Effector CD8-positive, alpha-beta T cell (primary cell): ENCODE measurements at places on chromosomes 5 and 9.

DNA sequence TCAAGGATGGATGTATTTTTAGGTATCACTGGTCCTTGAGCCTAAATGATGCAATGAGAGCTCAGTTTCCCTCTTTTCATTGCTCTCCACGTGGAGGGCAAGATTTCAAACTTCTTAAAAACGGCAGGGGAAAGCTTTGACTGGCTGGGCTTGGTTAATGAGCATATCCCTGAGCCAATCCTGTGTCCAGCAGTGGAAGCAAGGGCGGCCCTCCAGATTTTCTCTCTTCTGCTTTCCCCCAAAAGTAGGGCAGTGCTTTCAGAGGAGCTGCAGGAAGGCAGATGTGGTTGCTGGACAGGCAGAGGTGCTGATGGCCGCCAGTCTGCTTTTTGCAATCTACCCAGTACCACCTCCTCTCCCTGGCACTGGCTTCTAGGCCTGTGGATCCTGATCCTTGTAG lies 30.0 kb upstream of the TBC1D2 start:
- DNase-seq = no peak

DNA sequence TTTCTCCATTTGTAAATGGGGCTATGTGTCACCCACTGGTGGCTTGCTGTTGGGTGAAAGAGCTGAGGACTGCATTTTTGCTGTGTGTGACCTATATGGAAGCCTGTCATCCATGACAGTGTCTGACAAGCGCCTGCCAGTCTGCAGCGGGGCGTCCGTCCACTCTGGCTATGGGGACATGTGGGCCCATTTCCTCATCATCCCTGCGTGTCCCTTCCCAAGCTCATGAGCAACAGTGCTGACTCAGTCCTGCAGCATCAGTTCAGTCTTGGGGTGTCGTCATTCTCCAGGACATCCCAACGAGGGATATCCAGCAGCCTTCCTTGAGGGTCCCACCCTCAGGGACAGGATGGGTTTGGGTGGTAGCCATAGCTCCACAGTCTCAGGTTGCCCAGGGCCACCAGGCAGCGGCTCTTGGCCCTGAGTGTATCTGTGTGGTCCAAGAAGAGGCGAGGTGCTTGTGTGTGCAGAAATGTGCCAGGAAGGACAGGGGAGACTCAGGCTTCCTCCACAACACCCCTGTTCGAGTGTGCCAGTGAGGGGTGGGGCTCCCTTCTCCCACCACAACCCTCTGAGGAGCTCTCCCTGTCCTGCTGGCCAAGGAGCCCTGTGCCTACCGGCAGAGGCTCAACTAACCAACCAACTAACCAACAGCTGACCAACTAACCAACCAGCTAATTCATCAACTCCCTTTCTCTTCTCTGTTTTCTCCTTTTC lies 2.1 kb downstream of the FGD3 start:
- DNase-seq = no peak

DNA sequence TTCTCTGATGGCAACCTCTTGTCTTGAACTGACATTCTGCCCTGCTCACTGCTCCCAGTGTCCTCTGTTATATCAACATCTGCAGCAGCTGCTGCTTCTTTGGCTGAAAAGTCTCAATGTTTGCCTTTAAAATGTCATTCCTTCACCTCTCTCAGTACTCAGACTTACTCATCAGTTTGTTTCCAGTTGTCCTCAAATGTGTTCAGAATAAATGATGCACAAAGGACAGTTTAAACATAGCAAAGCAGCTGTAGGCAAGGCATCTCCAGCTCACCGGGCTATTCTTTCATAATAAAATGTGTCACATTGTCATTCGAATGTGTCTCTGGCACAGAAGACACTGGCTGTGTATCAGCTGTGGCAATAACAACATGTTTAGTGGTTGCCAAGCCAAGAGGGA lies 590.9 kb upstream of the ZNF608 start:
- DNase-seq = no peak

DNA sequence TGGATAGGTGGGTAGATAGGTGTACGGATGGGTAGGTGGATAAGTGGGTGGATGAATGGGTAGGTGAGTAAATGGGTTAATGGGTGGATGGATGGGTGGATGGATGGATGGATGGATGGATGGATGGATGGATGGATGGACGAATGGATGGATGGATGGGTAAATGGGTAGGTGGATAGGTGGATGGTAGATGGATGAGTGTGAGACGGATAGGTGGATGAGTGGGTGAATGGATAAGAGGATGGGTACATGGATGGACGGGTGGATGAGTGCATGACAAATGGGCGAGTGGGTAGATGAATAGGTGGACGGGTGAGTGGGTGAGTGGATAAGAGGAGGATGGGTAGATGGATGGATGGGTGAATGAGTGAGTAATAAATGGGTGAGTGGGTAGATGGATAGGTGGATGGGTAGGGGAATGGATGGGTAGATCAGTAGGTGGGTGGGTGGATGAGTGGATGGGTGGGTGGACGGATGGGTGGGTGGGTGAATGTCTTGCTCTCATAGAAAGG lies 179.2 kb downstream of the FGF18 start:
- no peak for DNase-seq

- DNase-seq = no peak
Measured at GRCh38 chr5:74765201-74765600, 1.7 kb downstream of the GFM2 start.

GRCh38 chr5:154971501-154971900 lies 30.6 kb downstream of the MRPL22 start:
- no peak for DNase-seq

DNA sequence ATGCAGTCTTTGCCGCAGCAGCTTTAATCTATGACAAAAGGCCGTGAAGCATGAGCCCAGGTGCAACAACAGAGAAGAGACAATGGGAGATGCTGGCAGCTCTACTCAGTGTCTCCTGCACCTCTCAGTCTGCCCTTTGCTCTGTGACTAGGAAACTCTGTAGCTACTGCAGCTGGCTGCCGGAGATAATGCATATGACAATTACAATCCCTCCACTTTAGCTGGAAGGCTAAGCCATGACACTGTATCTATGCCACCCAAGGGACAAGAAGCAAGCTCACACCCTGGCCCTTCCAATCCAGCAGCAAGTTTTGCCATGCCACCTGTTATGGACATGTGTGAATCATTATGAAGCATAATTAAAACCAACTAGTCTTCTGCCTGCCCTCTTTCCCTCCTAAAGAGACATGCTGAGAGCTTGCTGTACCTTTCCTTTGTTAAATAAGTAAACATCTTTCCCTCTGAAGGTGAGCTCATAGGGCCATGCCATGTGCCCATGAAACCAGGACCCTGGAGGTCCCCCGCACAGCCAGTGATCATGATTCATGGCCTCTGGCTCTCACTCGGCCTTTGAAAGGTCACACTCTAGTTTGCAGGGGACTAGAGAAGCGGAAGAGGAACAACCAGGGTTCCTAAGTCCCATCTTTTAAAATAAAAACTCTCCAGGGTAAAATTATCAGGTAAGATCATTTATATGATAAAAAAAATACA lies 219.4 kb downstream of the SPOCK1 start:
- DNase-seq = no peak

GRCh38 chr9:124496075-124496449 lies 11.1 kb downstream of the NR5A1 start:
- no peak for DNase-seq

- peak; percentile 4 for DNase-seq
Measured at GRCh38 chr5:154197801-154198491, 7.4 kb downstream of the GALNT10 start.

- no peak for DNase-seq
Measured at GRCh38 chr9:88660611-88661010, 125.6 kb downstream of the NXNL2 start.

DNA sequence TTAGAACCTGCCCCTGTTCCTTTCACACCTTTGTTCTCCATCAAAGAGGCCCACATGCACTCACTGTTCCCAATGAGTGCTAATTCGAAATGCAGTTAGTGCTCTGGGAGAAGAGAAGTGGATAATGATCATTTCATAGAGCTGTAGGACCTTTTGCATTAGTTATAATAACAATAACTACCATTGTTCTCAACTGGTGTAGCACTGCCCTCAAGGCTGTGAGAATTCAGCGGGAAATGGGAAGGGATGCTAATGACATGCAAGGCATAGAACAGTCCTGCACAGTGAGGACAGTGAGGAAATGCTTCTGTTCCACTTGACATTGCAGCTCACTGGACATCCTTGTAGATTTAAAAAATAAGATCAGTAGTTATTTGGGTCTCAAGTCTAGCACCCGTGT lies 187.4 kb downstream of the FBXL7 start:
- no peak for DNase-seq

DNA sequence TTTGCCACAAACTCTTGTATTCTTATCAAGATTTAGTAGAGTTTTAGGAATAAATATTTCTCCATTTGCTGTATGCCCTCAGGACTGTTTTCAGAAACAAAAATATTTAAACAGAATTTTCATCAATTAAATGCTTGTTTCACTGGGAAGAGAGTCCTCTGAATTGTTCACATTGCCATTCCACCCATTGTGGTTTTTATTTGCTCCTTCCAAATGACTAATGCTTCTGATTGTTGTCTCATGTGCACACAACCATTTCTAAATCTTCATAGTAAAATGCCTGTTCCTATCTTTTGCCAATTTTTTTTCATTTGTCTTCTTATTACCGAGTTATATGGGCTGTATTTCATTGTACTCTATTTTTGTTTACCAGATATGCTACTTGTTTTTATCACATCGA lies 10.6 kb downstream of the MARCOL start:
- DNase-seq = no peak

DNA sequence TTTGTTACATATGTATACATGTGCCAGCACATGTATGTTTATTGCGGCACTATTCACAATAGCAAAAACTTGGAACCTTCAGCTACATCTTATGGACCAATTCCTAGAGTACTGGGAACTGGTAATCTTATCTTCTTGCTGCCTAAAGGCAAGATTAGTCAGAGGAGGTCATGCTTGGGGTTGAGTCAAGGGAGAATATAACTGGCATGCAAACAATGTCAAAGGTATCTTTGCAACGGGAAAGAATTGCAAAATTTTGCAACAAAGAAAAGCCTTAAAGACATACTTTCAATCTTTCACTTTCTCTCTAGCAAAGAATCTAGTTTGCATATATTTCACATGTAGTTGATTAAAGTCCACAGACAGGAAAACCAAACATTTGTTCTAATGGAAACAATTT lies 145.2 kb downstream of the EDIL3 start:
- no peak for DNase-seq

GRCh38 chr5:165720901-165721300 lies 2215.5 kb downstream of the MAT2B start:
- no peak for DNase-seq

DNA sequence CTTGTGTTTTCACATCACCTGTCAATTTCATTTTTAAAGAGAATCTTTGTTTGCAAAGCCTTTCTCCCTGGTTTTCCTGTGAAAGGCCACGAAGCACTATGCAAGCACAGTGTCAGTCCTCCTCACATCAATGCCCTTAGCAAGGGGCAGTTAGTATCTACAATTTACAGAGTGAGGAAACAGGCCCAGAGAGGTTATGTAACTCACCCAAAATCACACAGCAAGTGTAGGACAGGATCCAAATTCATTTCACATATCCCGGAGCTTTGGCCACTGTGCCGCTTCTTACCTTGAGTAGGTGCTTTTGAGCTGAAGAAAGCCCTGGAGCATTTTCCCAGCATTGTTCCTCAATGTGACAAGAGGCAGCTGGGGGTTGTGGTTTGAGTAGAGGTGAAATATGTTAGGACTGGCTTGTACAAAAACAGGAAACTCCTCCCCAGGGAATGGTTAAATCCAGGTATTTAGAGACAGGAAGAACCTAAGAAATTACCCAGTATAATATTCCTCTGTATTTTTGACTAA lies 283.8 kb downstream of the NTRK2 start:
- no peak for DNase-seq

GRCh38 chr5:26894719-26895263 lies 143.6 kb downstream of the CDH9 start:
- DNase-seq = no peak

- no peak for DNase-seq
Measured at GRCh38 chr5:127702926-127703561, at the start of gene CCDC192. Gene CCDC192, plus strand, starts transcription at chr5:127703391. Its CDS starts 55 bp downstream, at chr5:127703446.

GRCh38 chr9:12801187-12801586 lies 26.4 kb downstream of the LURAP1L start:
- DNase-seq = no peak

- DNase-seq = peak; percentile 76
Measured at GRCh38 chr9:35882263-35882848, 12.2 kb upstream of the OR13J1 start.

DNA sequence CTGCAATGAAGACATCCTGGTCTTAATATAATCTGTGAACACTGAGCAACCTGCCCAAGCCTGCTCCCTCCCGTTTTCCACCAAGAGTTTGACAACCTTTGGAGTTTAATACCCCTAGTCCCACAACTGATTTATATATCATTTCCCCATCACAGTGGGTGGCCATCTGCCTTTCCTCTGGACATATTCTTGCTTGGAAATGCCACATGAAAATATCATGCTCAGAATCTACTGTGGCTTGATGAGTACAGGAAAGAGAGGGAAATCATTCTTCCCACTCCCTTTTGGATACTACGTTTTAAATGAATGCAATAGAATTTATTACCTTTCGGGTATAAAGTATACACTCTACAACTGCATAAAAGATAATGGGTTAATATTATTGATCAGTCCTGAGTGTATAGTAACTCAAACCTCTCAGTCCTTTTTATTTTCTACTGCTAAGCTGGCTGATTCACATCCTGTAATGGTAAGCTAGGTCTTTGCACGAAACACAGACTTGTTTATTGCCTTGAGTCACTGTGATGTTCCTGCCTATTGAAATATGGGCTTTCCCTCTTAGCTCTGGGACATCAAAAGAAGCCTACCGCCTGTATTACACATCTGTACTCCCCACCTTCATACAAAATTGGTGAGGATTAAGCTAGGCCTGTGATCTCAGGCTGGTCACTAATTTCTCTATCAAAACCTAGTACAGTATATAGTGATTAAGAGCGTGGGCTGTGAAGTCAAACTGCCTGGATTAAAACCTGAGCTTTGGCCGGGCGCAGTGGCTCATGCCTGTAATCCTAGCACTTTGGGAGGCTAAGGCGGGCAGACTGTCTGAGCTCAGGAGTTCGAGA lies 67.6 kb upstream of the NR5A1 start:
- no peak for DNase-seq

DNA sequence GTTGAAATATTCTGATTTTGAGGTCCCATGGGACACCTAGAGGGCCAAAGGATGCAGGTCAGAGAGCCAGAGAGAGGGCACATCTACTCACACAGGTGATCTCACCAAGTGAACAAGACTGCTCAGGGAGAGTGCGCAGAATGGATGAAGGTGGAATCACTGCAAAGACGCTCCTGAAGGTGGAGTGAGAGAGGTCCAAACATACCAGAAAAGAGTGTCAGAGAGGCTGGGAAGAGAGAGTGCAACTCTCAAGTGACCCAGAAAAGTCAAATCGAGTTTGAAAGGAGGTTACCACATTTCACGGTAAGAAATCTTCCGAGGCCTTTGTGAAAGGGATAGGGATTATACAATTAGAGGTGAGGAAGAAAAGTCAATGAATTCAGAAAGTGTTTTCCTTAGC lies 173.4 kb downstream of the EPB41L4A start:
- DNase-seq = no peak
